ENCODE measurements at places on chromosomes 2 and 18.

GRCh38 chr2:117523267-117523666 is 291.2 kb upstream of the DDX18 start:
- DNase-seq = no peak

DNA sequence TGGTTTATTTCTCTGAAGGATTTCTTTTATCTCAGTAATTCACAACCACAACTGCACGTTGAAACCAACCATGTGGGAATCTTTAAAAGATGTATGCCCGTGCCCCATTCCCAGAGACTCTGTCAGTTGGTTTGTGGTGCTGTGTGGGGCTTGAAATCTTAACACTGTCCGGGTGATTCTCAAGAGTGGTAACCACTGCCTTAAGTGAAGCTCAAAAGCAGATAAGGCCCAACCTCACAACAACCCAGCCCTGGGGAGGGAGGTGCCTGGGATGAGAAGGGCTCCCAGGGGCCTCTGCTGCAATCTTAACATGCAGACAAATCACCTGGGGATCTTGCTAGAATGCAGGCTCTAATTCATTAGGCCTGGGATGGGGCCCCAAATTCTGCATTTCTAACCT is 13.4 kb downstream of the AOX1 start:
- DNase-seq = no peak

DNA sequence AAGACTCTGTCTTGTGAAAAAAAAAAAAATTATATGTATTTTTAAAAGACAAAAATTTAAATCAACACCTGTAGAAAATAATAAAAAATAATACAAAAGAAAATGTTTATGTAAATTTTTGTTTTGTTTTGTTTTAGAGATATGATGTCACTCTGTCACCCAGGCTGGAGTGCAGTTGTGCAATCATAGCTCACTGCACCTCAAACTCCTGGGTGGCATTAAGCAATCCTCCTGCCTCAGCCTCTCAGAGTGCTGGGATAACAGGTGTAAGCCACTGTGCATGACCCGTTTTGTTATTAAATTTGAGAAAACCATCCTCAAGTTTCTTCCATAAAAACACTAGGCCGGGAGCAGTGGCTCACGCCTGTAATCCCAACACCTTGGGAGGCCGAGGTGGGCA is 56.2 kb upstream of the B3GNT7 start:
- no peak for DNase-seq

- DNase-seq = no peak
These were observed 65.7 kb upstream of the CNGA3 start for GRCh38 chr2:98280376-98281102.

GRCh38 chr2:81250270-81250669 is 945.7 kb upstream of the LRRTM1 start:
- DNase-seq = no peak

DNA sequence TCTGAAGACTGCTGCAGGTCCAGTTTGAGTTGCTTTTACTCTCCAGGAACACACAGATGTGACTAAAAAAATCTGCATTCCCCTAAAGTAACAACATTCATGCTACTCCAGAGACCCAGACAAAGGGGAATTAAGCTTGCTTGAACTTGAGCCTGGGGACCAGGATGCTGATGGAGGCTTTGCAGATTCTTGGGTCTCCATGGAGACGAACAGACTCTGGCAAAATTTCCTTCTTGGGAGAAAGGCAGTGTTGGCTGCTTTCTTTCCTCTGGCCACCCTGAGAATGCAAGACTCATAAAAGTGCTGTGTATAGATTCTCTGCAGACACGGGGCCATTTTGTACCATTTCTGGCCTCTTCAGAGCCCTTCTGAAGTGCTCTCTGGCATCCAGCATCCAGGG is 112.0 kb downstream of the ACTR3 start:
- no peak for DNase-seq

DNA sequence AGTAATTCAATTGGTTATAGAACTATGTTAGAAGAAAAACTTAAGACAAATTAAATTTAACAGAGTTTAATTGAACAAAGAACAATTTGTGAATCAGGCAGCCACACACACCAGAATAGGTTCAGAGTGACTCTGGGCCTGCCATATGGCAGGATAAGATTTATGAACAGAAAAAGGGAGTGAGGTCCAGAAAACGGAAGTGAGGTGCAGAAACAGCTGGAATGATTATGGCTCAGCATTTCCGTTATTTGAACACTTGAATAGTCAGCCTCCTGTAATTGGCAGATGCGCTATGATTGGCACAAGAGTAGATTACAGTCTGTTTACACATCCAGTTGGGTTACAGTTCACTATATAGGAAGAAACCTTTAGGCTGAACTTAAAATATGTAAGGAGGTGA is 99.0 kb downstream of the MBD2 start:
- no peak for DNase-seq

DNA sequence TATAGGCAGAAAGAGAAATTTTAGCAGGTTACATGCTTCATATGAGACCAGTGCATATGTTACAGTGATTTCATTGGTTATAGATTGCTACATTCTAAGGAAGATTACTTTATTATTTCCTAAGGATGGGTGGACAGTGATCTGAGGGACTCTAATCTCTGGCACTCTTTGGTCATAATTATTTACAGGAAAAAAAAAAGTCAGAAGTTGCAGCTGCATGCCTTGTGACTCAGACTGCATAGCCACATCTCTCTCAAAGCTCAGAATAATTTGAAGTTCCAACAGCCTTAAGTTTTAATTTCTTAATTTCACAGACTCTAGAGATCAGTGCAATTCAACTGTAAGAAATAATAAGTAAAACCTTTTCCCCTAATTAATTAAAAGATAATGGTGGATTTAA is 27.1 kb upstream of the BARD1 start:
- DNase-seq = no peak

GRCh38 chr2:71702071-71702970 is 249.0 kb downstream of the DYSF start:
- no peak for DNase-seq
